ENCODE measurements at places on chromosomes 3 and 15. TPM values are rescaled to one million over a fixed set of nuclear protein-coding genes. Genes with fewer than 3 reads are reported as not detected.

DNA sequence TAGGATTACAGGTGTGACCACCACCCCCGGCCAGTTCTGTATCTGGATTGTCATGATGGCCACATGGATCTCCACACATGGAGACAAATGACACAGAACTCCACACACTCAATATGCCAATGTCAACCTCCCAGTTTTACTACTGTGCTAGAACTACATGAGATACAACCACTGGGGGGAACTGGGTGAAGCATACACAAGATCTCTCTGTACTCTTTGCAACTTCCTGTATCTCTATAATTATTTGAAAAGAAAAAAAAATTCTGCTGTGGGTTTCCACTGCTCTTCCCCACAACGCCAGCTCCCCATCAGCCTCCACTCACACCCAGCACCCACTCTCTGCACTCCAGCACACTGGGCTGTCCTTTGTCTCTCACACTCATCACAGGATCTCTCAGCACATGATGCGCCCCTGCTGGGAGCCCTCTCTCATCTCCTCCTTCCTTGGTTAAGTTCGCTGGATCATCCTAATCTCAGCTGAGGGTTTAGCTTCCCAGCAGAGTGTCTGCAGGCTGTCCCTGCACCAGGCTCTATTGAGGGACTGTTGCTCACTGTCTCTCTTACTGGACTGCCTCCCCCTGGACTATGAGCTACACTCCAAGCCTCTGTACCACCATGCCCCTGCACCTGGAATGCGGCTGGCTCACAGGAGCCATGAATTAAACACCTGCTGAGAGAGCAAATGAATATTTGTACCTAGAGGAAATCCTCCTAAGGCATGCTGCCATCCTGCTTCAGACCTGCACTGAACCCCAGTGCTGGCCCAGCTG is 10.7 kb upstream of the RAB43 start:
- ATAC-seq = no peak

- no peak for ATAC-seq
Measured at GRCh38 chr3:64651741-64652241, 36.0 kb downstream of the ADAMTS9 start.

DNA sequence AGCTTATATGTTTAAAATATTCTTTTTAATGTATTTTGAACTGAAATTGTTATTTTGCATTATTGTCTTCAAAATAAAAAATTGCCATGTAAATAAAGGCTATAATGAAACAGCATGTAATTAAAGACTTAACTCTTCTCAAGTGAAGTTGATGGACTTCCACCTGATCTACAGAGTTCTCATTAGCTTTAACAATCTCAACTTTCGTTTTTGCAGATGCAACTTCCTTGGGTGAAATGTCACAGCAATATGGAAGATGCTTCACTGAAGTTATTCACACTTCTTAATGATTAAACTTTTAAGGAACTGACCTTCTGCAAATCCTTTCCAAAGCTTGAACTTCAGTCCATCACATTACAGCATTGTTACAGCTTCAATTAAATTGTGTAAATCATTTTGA is 63.6 kb downstream of the OSTN start:
- no peak for ATAC-seq

GRCh38 chr3:194955979-194956696 is 270.5 kb downstream of the FAM43A start:
- ATAC-seq = no peak

DNA sequence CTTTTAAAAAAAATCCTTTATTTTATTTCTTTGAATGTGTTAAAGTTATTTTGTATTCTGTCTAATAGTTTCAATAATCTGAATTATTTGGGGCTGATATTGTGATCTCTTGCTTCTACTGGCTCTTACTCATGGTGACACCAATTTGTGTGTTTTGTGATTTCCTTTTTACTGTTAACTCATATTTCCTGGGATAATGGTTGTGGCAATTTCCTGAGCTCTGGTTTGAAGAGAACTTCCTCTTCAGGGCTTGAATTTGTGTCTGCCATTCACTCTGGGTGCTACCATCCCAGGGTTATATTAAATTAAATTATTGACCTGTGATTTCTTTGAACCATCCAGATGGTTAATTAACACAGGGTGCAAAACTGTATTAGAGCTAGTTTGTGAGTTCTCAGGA is 60.4 kb upstream of the RNF7 start:
- no peak for ATAC-seq

GRCh38 chr15:29380466-29380865 is 110.8 kb upstream of the NSMCE3 start:
- no peak for ATAC-seq

DNA sequence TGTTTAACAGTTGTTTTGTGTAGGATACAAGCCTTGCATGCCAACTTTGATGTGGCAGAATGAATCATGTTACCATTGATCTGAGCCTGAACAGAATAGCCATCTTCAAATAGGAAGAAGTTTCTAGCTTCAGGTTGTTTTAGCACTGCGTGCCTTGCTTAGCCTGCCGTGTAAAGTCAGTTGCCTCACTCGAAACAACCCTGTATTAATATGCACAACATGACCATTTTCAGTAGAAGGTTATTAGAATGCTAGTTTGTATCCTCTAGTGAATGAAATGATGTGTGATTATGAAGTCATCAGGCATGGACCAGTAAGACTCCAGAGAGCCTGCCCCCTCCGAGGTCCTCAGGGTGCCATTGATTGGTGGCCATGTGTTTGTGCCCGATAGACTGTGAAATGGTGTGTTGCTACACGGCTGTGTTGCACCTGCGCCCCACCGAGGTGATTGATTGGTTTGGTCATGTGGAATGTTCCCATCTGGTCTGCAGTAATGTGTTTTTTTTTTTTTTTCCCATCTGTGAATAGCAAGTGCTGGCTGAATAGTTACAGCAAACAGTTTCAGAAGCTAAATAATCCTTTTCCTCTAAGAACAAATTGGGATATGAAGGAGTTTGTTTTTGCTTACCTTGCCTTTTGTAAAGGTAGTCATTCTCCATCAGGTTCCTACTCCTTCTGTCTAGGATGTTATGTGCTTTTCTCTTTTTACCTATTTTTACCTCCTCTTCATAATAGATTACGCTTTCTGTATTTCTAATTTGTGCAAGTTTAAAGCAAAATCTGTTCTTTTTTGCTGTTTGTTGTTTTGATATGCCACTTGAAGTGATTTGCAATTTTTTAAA is 214.9 kb downstream of the TCF12 start:
- ATAC-seq = no peak

GRCh38 chr3:96900566-96900965 is 86.2 kb downstream of the EPHA6 start:
- ATAC-seq = peak; percentile 71

GRCh38 chr15:25611603-25612002 is 172.8 kb upstream of the UBE3A start:
- peak; percentile 47 for ATAC-seq

GRCh38 chr3:18669374-18669773 is 244.2 kb upstream of the SATB1 start:
- no peak for ATAC-seq

- ATAC-seq = no peak
Measured at GRCh38 chr3:182978387-182978786, 2.0 kb downstream of the DCUN1D1 start.

- ATAC-seq = no peak
Measured at GRCh38 chr3:130659911-130660310, 86.7 kb downstream of the PIK3R4 start.

DNA sequence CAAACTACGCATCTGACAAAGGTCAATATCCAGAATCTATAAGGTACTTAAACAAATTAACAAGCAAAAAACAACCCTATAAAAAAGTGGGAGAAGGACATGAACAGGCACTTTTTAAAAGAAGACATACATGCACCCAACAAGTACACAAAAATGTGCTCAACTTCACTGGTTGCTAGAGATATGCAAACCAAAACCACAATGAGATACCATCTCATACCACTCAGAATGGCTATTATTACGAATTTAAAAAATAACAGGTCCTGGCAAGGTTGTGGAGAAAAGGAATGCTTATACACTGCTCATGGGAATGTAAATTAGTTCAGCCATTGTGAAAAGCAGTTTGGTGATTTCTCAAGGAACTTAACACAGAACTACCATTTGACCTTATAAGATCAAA is 175.6 kb upstream of the MLF1 start:
- ATAC-seq = no peak

GRCh38 chr15:63250312-63250965 is 27.0 kb upstream of the APH1B start:
- ATAC-seq = no peak

DNA sequence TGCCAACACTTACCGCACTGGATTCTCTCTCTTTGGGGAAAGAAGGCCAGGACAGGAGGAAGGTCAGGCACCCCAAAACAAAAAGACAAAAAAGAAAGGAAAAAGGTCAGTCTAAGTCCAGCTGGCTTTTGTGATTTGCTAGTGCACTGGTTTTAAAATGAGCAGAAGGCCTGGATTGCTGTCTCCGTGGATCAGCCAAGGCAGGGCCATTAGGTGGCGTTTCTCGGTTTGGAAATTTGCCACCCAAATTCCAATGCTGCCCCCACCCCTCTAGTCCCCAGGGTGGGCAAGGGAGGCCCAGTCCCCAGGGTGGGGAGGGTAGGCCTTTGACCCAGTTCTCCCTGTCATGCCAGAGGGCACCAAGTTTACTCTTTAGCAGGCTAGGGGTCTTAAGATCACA is 33.3 kb downstream of the TLE3 start:
- ATAC-seq = no peak

GRCh38 chr15:50055332-50055731 is 63.7 kb downstream of the ATP8B4 start:
- no peak for ATAC-seq

- ATAC-seq = no peak
Measured at GRCh38 chr3:59563072-59563605, 513.3 kb upstream of the CFAP20DC start.

DNA sequence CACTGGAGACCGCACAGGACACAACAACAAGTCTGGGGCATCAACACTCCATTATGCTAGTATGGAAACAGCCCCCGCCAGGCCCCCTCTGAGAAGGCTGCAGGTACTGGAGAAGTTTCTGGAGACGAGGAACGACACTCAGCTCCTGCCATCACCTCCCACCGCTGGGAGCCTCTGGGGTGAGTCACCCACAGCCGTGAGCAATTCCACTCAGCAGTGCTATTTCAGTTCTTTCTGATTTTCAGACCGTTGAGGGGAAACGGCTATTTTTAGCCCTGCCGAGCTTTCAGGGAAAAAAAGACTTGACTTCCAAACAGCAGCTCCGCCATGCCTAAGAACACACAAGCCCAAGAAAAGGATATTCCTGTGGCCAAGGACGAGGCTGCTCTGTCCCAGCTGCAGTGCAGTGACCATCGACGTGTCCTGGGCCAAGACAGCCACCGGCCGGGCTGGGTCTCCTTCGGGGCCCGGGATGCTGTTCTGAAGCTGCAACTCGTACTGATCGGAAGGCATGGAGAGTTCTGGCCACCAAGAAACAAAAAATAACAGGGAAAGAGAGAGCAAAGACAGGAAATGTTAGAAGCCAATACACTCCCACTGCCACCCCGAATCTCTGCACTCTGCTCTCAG is 40.8 kb downstream of the NUP210 start:
- no peak for ATAC-seq

DNA sequence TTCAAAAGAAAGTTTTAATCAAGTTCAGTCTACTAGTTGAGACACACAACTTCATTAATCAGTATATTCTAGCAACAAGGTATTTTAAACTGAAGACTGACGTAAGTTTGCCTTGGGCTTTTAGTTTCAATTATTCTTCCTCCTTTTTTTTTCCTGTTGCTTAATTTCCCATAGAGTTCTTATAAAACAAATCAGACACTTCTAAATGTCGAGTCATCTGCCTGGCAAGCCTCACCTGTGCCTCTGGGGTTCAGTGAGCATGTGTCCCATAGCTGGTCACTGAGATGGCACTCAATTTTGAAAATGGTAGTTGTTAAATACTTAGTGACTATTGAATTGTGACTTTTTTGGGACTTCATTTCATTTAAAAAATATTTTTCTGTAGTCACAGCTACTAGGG is 27.4 kb downstream of the NKIRAS1 start:
- peak; percentile 73 for ATAC-seq

DNA sequence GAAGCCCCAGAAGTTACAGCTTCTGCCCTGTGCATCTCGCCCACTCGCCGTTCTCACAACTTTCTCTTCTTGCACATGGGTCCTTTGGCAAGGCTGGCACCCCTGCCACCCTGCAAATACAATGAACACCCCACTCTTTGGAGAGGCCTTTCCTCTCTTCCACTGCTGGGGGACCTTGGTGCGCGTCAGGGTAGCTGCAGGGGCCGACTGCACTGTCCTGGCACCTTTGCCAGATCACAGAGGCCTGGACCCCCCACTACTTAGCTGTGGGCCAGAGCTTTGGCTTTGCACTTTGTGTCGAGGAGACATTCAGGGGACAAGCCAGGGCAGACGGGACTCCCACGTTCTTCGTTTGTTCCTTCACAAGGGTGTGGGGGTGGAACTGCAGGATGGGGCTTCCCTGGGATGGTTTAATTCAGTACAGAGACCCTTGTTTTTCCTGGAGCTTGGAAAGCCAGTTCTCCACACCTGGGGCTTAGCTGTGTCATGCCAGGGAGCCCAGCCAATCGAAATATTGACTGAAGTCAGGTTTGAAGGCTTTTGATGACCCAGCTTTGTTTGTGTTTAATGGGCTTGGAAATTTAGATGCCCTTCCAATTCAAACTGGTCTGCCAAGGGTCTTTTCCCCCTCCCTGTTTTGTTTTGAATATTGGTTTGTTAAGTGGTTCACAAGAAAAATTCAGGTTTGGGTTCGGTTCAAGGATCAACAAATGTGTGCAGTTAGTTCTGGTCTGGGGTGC is 256.1 kb upstream of the TLE3 start:
- no peak for ATAC-seq

DNA sequence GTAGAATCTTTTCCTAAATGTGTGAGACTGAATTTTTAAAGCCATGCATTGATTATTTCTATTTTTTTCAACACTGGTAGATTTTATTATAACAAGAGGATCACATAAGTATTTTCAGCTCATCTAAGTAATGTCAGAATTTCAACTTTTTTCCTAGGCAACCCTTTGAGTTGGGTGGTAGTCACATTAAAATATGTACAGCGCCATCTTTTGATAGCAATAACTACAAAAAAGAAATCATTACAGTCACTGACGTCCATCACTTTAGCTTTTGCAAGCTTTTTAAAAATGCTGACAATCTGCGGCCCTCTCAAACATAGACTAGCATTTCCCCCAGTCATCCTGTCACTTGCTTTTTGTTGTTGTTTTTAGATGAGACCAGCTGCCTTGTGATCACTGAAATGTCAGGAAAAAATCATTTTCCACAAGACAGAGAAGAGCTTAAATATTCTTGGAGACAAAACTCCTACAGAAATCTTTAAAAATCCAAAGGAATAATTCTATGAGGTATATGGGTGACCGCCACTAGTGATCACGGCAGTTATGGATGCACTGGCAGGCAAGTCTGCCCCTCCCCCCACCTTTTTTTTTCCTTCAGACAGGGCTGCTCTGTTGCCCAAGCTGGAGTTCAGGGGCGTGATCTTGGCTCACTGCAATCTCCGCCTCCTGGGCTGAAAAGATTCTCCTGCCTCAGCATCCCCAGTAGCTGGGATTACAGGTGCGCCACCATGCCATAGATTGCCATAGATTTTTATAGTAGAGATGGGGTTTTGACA is 384.0 kb upstream of the KCNMB2 start:
- no peak for ATAC-seq

FOXB1 gene
- not detected for total RNA-seq

TTC21A gene
- total RNA-seq = 2.3 TPM

LTF gene
- 108 TPM for total RNA-seq

CFAP20DC gene
- 8.7 TPM for total RNA-seq

ALDH1A3 gene
- 15.7 TPM for total RNA-seq

CFAP92 gene
- 0.80 TPM for total RNA-seq

PP2D1 gene
- total RNA-seq = not detected

CCDC54 gene
- not detected for total RNA-seq

MUC20 gene
- total RNA-seq = 34.9 TPM

MYEF2 gene
- total RNA-seq = 0.56 TPM

All from esophagus mucosa (tissue), 1 donor.